ENCODE measurements at places on chromosomes 2 and 18. TPM values are rescaled to one million over a fixed set of nuclear protein-coding genes. Genes with fewer than 3 reads are reported as not detected.

GRCh38 chr2:79530443-79530842 lies 17.6 kb downstream of the CTNNA2 start:
- no peak overlapping the region for H3K27ac ChIP-seq
- no peaks in the 10 kb centered on the region for H3K36me3 ChIP-seq
- no peaks in the 10 kb centered on the region for H3K27me3 ChIP-seq
- no peak for DNase-seq
- H3K4me3 ChIP-seq, result no peak overlapping the region

DNA sequence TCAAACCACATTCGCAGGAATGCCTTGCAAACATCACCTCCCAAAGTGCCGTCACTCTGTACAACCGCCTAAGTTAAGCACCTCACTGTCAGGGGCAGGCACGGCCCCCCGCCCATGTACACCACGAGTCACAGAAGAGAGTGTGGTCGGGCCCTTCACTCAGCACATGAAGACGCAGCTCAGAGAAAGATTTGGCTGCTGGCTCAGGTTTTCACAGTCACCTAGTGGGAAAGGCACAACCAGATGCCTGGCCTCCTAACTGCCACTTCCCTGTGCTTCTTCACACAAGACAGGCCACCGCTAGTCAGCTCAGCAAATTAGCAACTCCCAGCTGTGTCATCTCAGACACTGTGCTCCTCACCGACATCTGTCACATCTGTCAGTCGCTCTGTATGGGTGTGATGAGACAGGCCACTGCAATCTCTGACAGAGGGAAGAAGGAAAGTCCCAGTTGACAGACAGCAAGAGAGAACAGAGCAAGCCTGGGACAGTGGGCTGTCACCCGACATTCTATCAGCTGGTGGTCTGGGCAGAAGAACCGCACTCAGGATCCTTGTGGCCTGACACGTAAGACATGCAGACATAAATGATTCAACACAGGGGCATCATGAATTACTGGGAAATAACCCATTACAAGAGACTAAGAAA lies 60.8 kb downstream of the CRACDL start:
- no peak overlapping the region for H3K27ac ChIP-seq
- no peaks in the 10 kb centered on the region for H3K36me3 ChIP-seq
- no peak for DNase-seq
- H3K4me3 ChIP-seq, result no peak overlapping the region
- H3K27me3 ChIP-seq, result no peaks in the 10 kb centered on the region

The CCL20 gene
- not detected for total RNA-seq

GRCh38 chr2:5365871-5366461 lies 326.2 kb upstream of the SOX11 start:
- no peaks in the 10 kb centered on the region for H3K27me3 ChIP-seq
- H3K4me1 ChIP-seq, result no peaks in the 10 kb centered on the region
- H3K36me3 ChIP-seq, result no peaks in the 10 kb centered on the region
- peak; percentile 2 for DNase-seq
- H3K4me3 ChIP-seq, result no peak overlapping the region

GRCh38 chr2:144996225-144996795 lies 476.4 kb upstream of the ZEB2 start:
- peak overlapping the region; percentile 74 for H3K27ac ChIP-seq
- H3K27me3 ChIP-seq, result no peaks in the 10 kb centered on the region
- peaks cover 14% of the 10 kb centered on the region for H3K4me1 ChIP-seq

DNA sequence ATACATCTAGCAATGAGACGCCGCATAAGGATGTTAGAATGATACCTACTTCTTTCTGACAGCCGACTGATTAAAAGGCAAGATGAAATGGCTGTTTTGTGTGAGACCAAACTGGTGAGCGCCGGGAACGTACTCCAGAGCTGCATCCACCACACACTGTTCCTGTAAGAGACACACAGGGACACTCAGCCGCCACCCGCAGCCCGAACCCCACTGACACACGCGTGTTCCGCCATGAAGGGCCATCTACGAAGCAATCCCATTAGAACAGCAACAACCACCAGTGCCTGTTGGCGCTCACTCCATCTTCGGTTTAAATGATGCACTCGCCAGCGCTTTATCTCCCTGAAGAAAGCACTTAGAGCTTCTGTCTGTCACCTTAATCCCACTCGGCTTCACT lies 162.3 kb downstream of the LAMA1 start:
- no peaks in the 10 kb centered on the region for H3K4me1 ChIP-seq
- no peak overlapping the region for H3K4me3 ChIP-seq
- no peak for DNase-seq
- no peak overlapping the region for H3K27ac ChIP-seq
- no peaks in the 10 kb centered on the region for H3K36me3 ChIP-seq

- no peak overlapping the region for H3K4me3 ChIP-seq
- H3K27me3 ChIP-seq, result no peaks in the 10 kb centered on the region
- no peaks in the 10 kb centered on the region for H3K36me3 ChIP-seq
- peaks cover 22% of the 10 kb centered on the region for H3K4me1 ChIP-seq
Observed at GRCh38 chr18:79548986-79549637, 130.5 kb upstream of the CTDP1 start.

The SMCHD1 gene
- total RNA-seq, result 84.4 TPM

DNA sequence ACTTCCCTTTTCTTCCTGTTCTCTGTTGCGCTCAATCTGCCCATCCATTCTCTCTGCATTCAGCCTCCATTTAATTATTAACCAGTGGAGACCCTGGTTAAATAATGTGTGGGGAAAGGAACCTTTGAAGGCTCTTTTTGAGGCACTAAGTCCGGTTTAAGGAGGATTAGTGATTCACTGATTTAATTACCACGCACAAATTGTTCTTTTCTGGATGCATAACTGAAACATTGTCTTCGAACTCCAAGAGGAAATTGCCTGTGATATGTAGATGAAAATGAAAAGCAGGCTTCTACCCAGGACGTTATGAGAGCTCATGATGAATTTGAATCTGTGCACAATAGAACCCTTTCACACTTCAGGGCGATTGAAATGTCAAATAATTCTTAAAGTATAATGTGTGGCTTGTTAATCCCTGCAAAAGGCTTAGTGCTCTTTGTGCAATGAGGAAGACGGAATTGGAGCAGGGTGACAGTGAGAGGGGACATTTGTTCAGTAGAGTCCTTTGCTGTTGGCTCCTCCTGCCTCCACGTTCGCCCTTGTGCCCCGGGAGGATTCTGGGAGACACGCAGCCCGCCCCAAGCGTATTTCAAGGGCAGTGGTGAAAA lies 51.1 kb upstream of the ZNF236 start:
- H3K27me3 ChIP-seq, result no peaks in the 10 kb centered on the region
- DNase-seq, result no peak
- H3K4me3 ChIP-seq, result no peak overlapping the region
- H3K27ac ChIP-seq, result no peak overlapping the region
- H3K36me3 ChIP-seq, result no peaks in the 10 kb centered on the region

GRCh38 chr2:69709290-69709689 lies 32.6 kb upstream of the ANXA4 start:
- DNase-seq, result peak; percentile 64
- H3K27me3 ChIP-seq, result no peaks in the 10 kb centered on the region
- no peak overlapping the region for H3K4me3 ChIP-seq
- H3K4me1 ChIP-seq, result peaks cover 47% of the 10 kb centered on the region

- H3K27ac ChIP-seq, result no peak overlapping the region
- H3K27me3 ChIP-seq, result no peaks in the 10 kb centered on the region
- H3K4me1 ChIP-seq, result peaks cover 6% of the 10 kb centered on the region
- H3K4me3 ChIP-seq, result no peak overlapping the region
Observed at GRCh38 chr2:203799908-203800307, 67.7 kb upstream of the CTLA4 start.

- no peaks in the 10 kb centered on the region for H3K36me3 ChIP-seq
- H3K27me3 ChIP-seq, result no peaks in the 10 kb centered on the region
- H3K4me3 ChIP-seq, result no peak overlapping the region
- no peak overlapping the region for H3K27ac ChIP-seq
- DNase-seq, result no peak
Observed at GRCh38 chr18:6781796-6782195, 52.3 kb downstream of the ARHGAP28 start.

- peaks cover 7% of the 10 kb centered on the region for H3K4me1 ChIP-seq
- no peak overlapping the region for H3K27ac ChIP-seq
- no peaks in the 10 kb centered on the region for H3K27me3 ChIP-seq
- peaks cover 16% of the 10 kb centered on the region for H3K36me3 ChIP-seq
- H3K4me3 ChIP-seq, result no peak overlapping the region
- no peak for DNase-seq
Observed at GRCh38 chr2:224934526-224935188, 107.6 kb downstream of the DOCK10 start.

GRCh38 chr2:144225076-144225475 lies 294.8 kb downstream of the ZEB2 start:
- H3K27me3 ChIP-seq, result no peaks in the 10 kb centered on the region
- no peak overlapping the region for H3K27ac ChIP-seq
- H3K4me1 ChIP-seq, result no peaks in the 10 kb centered on the region

GRCh38 chr2:147927053-147927588 lies 82.3 kb downstream of the ACVR2A start:
- no peak for DNase-seq
- no peaks in the 10 kb centered on the region for H3K27me3 ChIP-seq
- H3K4me1 ChIP-seq, result no peaks in the 10 kb centered on the region
- no peak overlapping the region for H3K4me3 ChIP-seq

DNA sequence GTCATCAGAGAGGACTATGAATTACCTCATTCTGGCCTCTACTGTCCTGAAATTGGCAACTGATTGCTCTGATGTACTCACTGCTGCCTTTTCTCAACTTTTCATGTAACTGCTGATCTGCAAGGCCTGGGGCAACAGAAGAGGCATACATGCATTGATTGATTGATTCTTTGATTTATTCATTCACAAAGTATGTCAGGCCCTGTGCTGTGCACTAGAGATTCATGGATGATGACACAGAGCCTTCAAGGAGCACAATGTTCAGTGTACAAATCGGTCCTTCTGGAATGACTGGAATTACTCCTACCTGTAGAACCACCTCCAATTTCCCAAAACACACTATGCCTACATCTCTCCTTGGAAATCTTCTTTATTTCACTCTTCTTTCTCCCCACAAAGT lies 111.3 kb downstream of the LRATD1 start:
- no peak overlapping the region for H3K27ac ChIP-seq
- H3K4me3 ChIP-seq, result no peak overlapping the region
- H3K36me3 ChIP-seq, result no peaks in the 10 kb centered on the region
- DNase-seq, result no peak

GRCh38 chr2:120448436-120448835 lies 102.5 kb downstream of the INHBB start:
- H3K36me3 ChIP-seq, result no peaks in the 10 kb centered on the region
- H3K27ac ChIP-seq, result no peak overlapping the region
- H3K4me3 ChIP-seq, result no peak overlapping the region
- H3K4me1 ChIP-seq, result peaks cover 3% of the 10 kb centered on the region
- peaks cover 6% of the 10 kb centered on the region for H3K27me3 ChIP-seq
- no peak for DNase-seq

DNA sequence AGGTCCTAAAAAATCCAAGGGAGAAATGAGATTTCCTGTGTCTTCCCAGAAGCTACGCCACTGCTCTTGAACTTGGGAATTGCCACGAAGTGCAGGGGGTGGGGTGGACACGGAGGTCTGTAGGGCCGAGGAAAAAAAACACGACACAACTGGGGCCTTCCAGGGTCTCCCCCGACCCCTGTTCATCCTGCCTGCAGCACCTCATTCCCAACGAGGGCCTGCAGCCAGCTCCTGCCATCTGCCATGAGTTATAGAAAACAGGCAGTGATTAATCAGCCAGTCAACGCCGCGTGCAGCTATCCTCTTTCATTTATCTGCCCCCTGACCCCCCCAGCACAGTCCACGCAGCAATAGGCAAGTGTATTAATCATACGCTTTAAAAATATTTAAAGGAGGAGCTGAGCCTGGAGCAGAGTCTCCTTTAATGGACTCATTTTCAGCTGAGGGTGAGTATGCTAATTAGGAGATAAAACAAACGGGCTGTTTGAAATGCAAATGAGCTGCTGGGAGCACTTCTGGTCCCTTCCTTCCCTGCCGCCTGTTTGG lies 209.9 kb downstream of the TFCP2L1 start:
- DNase-seq, result peak; percentile 72
- no peak overlapping the region for H3K27ac ChIP-seq
- no peaks in the 10 kb centered on the region for H3K27me3 ChIP-seq
- H3K4me3 ChIP-seq, result no peak overlapping the region
- H3K4me1 ChIP-seq, result no peaks in the 10 kb centered on the region

GRCh38 chr2:223647258-223647952 lies 45.2 kb upstream of the SCG2 start:
- peaks cover 7% of the 10 kb centered on the region for H3K4me1 ChIP-seq
- H3K4me3 ChIP-seq, result no peak overlapping the region
- H3K36me3 ChIP-seq, result no peaks in the 10 kb centered on the region
- DNase-seq, result no peak
- no peaks in the 10 kb centered on the region for H3K27me3 ChIP-seq
- no peak overlapping the region for H3K27ac ChIP-seq

Measured in SJSA1 (cell line).